ENCODE measurements at places on chromosomes 3 and 15. TPM values are rescaled to one million over a fixed set of nuclear protein-coding genes. Genes with fewer than 3 reads are reported as not detected.

Gene SLC28A1
- not detected for total RNA-seq

DNA sequence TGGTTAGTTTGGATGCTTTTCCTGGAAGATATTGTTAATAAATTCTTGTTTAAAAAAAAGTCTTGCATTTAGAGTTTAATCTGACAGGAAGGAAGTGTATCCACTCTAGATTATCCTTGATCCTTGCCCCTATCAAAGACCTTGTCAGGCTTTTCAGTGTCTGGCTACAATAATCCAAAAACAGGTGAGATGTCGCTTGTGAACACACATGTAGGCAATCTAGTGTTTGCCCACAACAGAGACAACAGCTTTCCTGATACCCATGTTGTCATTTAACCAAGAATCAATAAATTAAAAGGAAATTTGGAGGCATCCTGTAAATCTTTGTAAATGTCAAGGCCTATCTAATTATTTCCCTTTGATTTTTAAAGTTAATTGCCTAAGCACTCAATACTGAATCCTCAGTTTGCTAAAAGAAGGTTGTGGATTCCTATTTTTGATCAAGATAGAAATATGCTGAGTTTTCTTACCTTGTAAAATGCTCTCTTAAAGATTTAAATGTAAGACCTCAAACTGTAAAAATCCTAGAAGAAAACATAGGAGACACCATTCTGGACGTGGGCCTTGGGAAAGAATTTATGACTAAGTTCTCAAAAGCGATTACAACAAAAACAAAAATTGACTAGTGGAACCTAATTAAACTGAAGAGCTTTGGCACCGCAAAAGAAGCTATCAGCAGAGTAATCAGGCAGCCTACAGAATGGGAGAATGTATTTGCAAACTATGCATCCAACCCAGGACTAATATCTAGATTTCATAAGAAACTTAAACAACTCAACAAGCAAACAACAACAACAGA is 207.7 kb downstream of the NAALADL2 start:
- no peak for DNase-seq

DNA sequence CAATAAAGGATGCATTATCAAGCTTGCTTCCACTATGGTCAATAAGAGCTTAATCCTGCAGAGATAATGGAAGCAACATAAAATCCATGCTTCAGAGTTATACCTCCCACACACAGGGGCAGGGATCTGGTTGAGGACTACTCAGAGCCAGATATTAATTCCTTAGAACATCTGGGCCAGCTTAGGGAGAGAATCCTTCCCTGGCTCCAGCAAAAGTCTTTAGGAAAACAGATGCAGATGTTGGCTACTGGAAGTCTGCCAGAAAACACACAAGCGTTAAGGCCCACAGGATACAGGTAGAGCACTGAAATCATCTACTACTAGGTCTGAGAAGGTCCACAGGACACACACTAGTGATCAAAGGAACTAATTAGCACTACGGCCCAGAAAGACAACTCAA is 25.2 kb downstream of the TMEM202 start:
- no peak for DNase-seq

- DNase-seq: no peak
Measured at GRCh38 chr3:172882563-172882962, 132.0 kb downstream of the ECT2 start.

Gene CSPG4
- not detected for total RNA-seq

GRCh38 chr15:68593828-68594532 is 15.2 kb downstream of the CORO2B start:
- DNase-seq: no peak

- no peak for DNase-seq
Measured at GRCh38 chr15:51180011-51180410, 85.3 kb upstream of the TNFAIP8L3 start.

Gene CD200R1
- 1.1 TPM for total RNA-seq

Gene FRMD5
- 0.13 TPM for total RNA-seq

Gene LTK
- 0.23 TPM for total RNA-seq

GRCh38 chr3:46301122-46301835 is 52.6 kb upstream of the CCR2 start:
- no peak for DNase-seq

GRCh38 chr3:61669203-61669602 is 107.8 kb downstream of the PTPRG start:
- no peak for DNase-seq

DNA sequence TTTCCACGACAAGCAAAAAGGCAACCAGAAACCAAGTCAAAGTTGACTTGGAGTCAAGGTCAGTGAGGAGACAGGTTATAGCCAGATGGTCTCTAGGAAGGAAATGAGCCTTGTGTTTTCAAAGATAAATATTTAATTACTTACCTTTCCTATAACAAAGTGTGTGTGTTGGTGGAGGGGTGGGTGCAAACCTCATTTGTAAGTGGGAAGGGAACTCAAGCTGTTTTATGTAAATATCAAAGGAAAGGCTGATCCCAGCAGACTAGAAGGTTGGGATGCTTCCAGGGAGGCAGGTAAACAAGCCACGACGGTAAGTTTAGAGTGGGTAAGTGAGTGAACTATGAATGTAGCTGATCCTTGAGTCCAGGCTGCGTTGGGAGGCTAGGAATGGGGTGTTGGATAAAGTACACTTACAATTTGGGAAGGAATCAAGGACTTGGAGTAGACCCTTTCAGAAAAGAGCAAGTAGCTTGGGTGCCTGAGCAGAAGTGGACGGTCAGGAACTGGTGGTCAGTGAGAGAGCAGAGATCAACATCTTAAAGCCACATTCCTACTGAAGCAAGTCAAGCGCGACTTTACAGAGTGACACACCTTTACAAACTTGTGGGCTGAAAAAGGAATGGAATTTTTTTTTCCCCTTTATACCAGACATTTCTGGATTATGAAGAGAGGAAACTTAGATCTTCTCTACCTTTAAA is 82.0 kb upstream of the TBL1XR1 start:
- no peak for DNase-seq

GRCh38 chr3:16837602-16838001 is 47.2 kb upstream of the PLCL2 start:
- DNase-seq: no peak

- no peak for DNase-seq
Measured at GRCh38 chr3:194007592-194008337, 128.2 kb upstream of the HES1 start.

Gene GRAMD1C
- not detected for total RNA-seq

- no peak for DNase-seq
Measured at GRCh38 chr3:88019024-88019423, 39.8 kb downstream of the CGGBP1 start.

- DNase-seq: no peak
Measured at GRCh38 chr15:56490461-56490860, 25.5 kb upstream of the MNS1 start.

- DNase-seq: no peak
Measured at GRCh38 chr3:33105341-33105948, 8.4 kb upstream of the CRTAP start.

Gene GHRL
- total RNA-seq: 0.96 TPM

GRCh38 chr15:71149646-71150557 is 34.6 kb downstream of the THSD4 start:
- DNase-seq: no peak

- DNase-seq: no peak
Measured at GRCh38 chr15:53976844-53977392, 1.3 kb upstream of the UNC13C start.

GRCh38 chr3:64958199-64958843 is 270.5 kb upstream of the ADAMTS9 start:
- DNase-seq: no peak

GRCh38 chr3:133964547-133964946 is 65.2 kb downstream of the SLCO2A1 start:
- no peak for DNase-seq

Measured in activated T-cell treated with anti-CD3 and anti-CD28 coated beads, Interleukin-2, amount 50 U/mL, for 4 hours (primary cell).